ENCODE measurements at places on chromosomes 5 and 9. TPM values are rescaled to one million over a fixed set of nuclear protein-coding genes. Genes with fewer than 3 reads are reported as not detected.
A peak's percentile ranks its signal among the peaks of the same experiment; 100 is the strongest.

DNA sequence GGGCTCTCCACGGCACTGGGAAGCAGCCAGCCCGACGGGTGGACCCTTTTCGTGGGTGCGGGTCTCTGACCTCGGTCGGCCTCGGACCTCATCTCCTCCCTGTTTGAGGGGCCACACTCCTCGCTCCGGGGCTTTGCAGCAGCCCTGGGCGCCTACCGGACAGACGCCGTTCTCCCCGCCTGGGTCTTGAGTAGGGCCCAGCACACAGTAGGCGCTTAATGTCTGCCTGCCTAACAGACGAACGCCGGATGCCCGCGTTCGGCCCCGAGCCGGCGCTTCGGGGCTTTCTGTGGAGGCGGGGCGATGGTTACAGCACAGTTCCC, 842 bp upstream of the GTF3C5 start:
- DNase-seq, result no peak

The LHX3 gene
- total RNA-seq, result not detected

The DAB2IP gene
- total RNA-seq, result 127 TPM

The PHYHD1 gene
- total RNA-seq, result 1.5 TPM

The GPR150 gene
- 0.37 TPM for total RNA-seq

DNA sequence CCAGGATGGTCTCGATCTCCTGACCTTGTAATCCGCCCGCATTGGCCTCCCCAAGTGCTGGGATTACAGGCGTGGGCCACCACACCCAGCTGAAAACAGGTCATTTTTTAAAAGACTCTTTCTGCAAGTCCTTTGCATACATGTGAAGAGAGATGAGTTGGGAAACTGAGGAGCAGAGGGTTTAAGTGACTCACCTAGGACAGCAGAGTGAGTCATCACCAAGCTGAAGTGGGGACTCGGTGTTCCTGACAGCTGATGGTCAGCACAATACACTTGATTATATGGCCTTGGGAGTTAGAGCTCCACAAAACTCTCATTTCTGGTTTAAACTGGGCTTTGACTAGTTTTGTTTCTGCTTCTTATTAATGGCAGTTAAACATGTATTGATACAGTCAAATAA, 38.1 kb upstream of the SSBP2 start:
- DNase-seq, result no peak

- DNase-seq, result no peak
These were observed 42.4 kb downstream of the OSTF1 start for GRCh38 chr9:75130621-75131230.

GRCh38 chr5:41335596-41336181, 122.4 kb upstream of the C6 start:
- no peak for DNase-seq

The NR6A1 gene
- total RNA-seq, result 7.1 TPM

GRCh38 chr9:113520109-113520642, 56.6 kb downstream of the RGS3 start:
- peak; percentile 69 for DNase-seq

DNA sequence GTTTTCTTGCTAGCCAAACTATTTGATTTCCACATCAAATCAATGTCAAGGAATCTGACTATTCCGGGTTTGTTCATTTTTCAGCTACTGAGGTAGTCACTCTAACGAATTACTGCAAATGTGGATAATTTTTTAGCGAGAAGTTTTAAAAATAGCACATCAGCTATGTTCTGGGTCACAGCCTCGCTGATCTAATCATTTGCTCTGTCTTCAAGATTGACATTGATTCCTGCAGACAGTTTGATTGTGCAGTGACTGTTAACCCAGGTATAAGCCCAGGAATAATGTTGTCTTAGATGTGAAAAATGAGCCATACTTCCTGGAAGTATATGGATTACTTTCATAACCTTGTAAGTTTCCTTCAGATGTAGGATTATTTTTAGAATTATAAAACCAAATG, 175.1 kb downstream of the BAAT start:
- DNase-seq, result no peak

DNA sequence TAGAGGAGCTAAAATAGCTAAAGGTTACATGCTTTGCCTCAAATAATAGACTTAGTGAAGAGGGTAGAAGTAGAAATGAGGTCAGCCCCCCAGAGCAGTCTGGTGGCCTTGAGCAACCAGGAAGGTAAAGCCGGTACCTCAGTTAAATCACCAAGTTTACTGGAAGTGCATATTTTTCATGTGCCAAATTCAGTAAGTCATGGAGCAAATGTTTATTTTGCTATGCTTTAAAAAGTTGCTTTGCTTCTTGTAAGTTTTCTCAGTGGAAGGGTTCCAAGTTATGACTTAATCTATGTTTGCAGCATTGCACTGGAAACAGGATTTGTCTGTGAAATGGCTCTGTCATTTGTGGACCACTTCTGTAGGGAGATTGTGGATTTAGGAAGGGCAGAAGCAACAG, 256.7 kb downstream of the ARRDC3 start:
- no peak for DNase-seq

The SMIM27 gene
- 11.2 TPM for total RNA-seq

- DNase-seq, result no peak
These were observed 12.4 kb downstream of the IFNA1 start for GRCh38 chr9:21452681-21453080.

- DNase-seq, result no peak
These were observed 110.5 kb downstream of the ADAMTS12 start for GRCh38 chr5:33781286-33781685.

GRCh38 chr9:134399435-134400056, 73.3 kb downstream of the RXRA start:
- DNase-seq, result no peak

GRCh38 chr9:77663754-77664153, 15.6 kb upstream of the GNA14 start:
- peak; percentile 42 for DNase-seq

GRCh38 chr9:125747765-125748445, 732 bp downstream of the PBX3 start:
- peak; percentile 58 for DNase-seq

GRCh38 chr5:60339691-60340201, 360.2 kb downstream of the DEPDC1B start:
- no peak for DNase-seq

DNA sequence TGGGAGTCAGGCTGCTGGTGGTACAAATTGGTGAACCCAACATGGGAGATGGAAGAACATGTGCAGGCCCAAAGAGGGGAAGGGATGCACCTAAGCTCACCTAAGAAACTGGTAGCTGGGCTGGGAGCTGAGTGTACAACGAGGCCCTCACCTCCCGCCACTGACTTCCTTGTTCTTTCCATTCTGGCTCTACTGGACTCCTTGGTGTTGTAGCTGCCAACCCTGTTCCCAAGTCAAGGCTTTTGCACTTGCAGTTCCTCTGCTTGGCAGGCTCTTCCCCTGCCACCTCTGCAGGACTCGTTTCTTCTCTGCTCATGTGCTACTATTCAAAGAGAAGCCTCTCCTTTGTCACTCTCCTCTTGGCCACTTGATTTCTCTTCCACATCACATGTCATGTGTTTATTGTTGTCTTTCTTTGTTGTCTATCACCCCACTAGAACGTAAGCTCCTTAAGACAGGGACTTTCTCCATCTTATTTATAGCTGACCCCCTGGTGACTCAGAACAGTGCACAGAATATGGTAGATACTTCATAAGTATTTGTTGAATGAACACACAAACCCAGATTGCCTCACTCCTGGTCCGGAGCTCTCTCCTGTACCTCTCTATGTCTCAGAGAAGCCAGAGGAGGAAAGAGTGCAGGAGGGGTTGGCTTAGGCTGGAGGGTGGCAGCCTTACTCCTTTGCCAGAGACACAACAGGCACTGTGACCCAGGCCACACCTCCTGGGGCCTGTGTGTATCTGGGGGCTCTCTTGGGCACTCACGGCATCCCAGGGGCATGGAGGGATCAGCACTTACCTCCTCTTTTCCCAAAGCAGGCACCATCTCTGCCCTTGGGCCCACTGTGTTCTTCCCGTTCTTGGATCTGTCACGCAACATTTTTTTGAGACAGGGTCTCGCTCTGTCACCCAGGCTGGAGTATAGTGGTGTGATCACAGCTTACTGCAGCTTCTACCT, 5.2 kb upstream of the SPINK4 start:
- no peak for DNase-seq

GRCh38 chr9:125558453-125559092, 148.4 kb downstream of the MAPKAP1 start:
- peak; percentile 37 for DNase-seq

DNA sequence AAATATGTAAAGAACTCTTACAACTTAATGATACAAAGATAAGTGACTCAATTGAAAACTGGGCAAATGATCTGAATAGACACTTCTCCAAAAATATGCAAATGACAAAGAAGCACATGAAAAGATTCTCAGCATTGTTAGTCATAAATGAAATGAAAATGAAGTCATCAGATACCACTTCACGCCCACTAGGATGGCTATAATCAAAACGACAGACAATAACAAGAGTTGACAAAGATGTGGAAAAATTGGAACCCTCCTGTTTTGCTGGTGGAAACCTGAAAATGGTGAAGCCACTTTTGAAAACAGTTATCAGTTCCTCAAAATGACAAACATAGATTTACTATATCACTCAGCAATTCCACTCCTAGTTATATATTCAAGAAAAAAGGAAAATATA, 7.9 kb upstream of the SYK start:
- DNase-seq, result no peak

The NCS1 gene
- 23.7 TPM for total RNA-seq

DNA sequence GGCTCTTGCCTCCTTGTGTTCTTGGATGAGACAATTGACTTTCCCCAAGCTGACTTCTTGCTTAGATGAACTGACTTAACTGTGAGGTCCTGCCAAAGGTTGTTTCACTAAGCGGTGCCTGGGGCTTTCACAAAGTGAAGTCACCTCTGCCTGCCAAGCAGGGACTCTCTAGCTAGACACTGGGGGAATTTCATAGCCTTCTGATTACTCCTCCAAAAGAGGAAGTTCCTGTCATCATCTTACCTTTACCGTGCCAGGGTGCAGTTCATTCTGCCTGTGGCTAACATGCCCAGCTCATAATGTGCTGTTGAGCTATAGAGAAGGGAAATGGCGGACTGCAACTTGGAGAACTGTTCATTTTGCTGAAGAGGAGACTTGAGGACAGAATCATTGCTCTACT, 472.0 kb upstream of the WWC1 start:
- no peak for DNase-seq

- DNase-seq, result no peak
These were observed 14.6 kb downstream of the NDUFA8 start for GRCh38 chr9:122144836-122145591.

The GAS1 gene
- 7.5 TPM for total RNA-seq

The BAAT gene
- not detected for total RNA-seq

GRCh38 chr5:44697025-44697424, 111.7 kb upstream of the MRPS30 start:
- no peak for DNase-seq

The HRCT1 gene
- 58.7 TPM for total RNA-seq

DNA sequence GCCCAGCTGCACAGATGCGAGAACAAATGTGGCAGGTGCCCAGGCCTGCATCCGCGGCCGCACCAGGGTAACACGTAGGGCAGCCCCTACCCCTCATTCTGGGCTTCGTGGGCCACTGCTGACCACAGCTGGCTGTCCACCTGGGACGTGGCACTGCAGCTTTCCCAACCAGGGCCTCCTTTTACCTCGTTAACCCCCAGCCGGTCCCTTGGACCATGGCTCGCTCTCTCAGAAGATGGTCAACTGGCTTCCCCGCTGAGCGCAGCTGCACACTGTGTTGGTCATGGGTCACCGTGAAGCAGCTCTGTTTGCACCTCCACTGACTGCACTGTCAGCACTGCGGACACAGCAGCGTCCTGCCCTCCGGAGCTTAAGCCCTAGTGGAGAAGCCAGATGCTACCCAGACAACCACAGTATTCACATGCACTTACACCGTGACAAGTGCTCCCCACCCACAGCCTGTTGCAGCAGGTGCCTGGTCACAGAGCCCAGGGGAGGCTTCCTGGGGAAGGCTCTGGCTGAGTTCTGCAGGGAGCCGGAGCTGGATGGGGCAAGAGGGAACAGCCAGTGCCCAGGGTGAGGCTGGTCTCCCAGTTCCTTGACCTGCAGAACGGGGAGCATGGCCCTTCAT, 10.5 kb upstream of the PLEKHG4B start:
- DNase-seq, result no peak

The GABBR2 gene
- not detected for total RNA-seq

The PDGFRB gene
- 14.2 TPM for total RNA-seq

The CDX1 gene
- total RNA-seq, result 423 TPM

The F12 gene
- total RNA-seq, result 9.0 TPM

GRCh38 chr9:95920017-95920416, 44.5 kb downstream of the ERCC6L2 start:
- no peak for DNase-seq

- peak; percentile 69 for DNase-seq
These were observed 14.8 kb downstream of the AKNA start for GRCh38 chr9:114372921-114373448.

- DNase-seq, result no peak
These were observed 113.2 kb downstream of the FANCC start for GRCh38 chr9:95204310-95204709.

The IFNB1 gene
- not detected for total RNA-seq

- no peak for DNase-seq
These were observed 928.5 kb downstream of the TLE4 start for GRCh38 chr9:80500300-80500699.

- no peak for DNase-seq
These were observed 84.9 kb downstream of the TEK start for GRCh38 chr9:27193886-27194285.

- no peak for DNase-seq
These were observed 92.4 kb upstream of the NR3C1 start for GRCh38 chr5:143495821-143496275.

GRCh38 chr5:171175746-171176145, 133.3 kb upstream of the TLX3 start:
- DNase-seq, result no peak

The PIP5KL1 gene
- total RNA-seq, result 1.3 TPM

GRCh38 chr9:99778836-99779235, 42.8 kb upstream of the NR4A3 start:
- no peak for DNase-seq

DNA sequence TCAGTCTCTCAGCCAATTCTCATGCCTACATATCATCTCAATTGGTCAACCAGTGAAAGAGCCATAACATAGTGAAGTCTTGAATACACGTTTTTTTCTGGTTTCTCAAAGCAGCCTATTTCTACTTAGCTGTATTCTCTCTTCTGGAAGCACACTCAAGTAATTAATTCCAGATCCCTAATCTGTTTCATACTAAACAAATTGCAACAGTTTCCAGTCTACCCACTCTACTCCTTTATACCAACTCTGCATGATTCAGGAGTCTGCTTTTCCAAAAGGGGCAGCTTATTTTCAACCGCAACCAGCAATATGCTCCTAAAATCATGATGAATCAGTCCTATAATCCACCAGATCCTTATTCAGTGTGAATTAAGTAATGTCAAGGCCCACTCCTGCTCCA, 211.7 kb downstream of the TLE1 start:
- no peak for DNase-seq

The OR1Q1 gene
- total RNA-seq, result not detected

GRCh38 chr5:171826132-171826531, 40.5 kb downstream of the SMIM23 start:
- DNase-seq, result no peak

DNA sequence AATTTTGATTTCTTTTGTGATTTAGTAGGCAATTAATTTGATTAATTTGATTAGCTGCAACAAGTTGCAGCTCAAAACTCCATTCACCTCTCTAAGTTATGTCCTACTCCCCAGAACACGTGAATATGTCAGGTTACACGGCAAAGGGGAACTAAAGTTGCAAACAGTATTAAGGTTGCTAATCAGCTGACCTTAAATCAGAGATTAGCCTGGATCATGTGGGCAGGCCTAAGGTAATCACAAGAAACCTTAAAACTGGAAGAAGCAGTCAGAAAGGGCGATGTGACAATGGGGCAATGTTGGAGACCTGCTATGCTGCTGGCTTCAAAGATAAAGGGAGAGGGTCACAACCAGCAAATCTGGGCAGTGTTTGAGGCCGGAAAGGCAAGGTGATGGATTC, 47.3 kb upstream of the ANXA1 start:
- DNase-seq, result no peak

Measured in left colon (tissue), 2 donors.